Stimulated activated CD8-positive, alpha-beta memory T cell treated with anti-CD3 and anti-CD28 coated beads, Interleukin-2, amount 100 ng/mL, for 1 hour (primary cell): ENCODE measurements at places on chromosomes 7 and 10.

GRCh38 chr10:27041196-27041595, 59.1 kb downstream of the ANKRD26 start:
- no peak for DNase-seq

- DNase-seq: no peak
These were observed 597.7 kb downstream of the NRG3 start for GRCh38 chr10:82472406-82473335.

DNA sequence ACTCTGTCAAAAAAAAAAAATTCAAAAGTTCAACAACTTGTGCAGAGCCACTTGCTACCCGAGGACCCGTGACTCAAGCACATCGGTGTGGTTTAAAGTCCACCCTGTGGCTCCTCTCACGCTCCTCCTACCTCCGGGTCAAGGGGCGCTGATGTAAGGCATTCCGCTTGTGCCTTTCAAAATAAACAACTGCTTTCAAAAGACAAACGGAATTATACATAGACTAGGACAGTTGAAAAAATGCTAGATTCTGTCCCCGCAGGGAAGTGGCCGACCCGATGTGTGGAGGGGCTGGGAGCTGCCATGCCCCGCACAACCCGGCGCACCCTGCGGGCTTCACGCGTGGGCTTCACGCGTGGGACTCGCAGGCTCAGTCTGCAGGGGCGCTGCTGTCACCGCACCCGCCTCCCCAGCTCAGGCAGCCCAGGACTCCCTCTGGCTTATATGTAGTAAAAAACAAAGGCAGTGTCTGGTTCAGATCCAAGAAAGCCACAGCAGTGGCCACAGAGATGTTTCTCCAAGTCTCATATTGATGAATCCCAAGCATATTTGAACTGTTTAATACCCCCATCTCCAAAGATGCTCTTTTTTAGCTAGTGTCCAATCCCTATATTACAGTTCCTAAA, 239.7 kb upstream of the INHBA start:
- DNase-seq: no peak

GRCh38 chr7:105835441-105835840, 41.0 kb downstream of the ATXN7L1 start:
- no peak for DNase-seq

GRCh38 chr10:373526-374309, 238.5 kb downstream of the ZMYND11 start:
- no peak for DNase-seq

GRCh38 chr7:43006008-43006407, 73.8 kb downstream of the MRPL32 start:
- no peak for DNase-seq
